Activated T-cell treated with anti-CD3 and anti-CD28 coated beads for 1 hour (primary cell): ENCODE measurements at places on chromosomes 11 and 22.

DNA sequence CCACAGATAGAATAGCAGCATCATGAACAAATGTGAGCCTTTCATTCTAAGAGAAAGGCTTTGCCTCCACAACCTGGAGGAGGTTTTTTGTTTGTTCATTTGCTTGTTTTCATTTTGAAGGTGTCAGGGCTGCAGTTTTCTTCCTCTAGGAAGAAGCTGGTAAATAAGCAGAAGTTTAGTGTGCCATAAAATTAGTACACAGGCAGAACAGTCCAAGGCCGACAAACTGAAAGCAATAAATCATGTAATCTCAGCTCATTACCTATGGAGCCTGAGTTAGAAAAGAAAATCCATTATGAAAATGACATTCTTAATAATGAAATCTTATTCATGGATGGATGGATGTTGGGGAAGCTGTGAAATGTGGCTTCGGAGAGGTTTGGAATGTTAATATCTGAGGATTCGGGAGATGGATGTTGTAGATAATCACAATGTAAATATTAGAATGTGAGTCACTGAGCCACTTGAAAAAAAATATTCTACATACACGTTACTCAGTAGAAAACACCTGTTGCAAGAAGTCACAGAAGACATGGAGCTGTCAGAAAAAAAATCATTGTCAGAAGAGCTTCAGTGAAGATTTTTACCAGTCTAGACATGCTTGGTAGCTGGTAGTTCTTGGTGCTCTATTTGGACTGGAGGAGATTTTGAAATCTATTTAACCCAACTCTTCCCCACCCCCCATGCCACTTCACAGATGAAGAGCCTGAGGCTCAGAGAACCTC is 15.0 kb upstream of the ZDHHC13 start:
- no peak for DNase-seq

DNA sequence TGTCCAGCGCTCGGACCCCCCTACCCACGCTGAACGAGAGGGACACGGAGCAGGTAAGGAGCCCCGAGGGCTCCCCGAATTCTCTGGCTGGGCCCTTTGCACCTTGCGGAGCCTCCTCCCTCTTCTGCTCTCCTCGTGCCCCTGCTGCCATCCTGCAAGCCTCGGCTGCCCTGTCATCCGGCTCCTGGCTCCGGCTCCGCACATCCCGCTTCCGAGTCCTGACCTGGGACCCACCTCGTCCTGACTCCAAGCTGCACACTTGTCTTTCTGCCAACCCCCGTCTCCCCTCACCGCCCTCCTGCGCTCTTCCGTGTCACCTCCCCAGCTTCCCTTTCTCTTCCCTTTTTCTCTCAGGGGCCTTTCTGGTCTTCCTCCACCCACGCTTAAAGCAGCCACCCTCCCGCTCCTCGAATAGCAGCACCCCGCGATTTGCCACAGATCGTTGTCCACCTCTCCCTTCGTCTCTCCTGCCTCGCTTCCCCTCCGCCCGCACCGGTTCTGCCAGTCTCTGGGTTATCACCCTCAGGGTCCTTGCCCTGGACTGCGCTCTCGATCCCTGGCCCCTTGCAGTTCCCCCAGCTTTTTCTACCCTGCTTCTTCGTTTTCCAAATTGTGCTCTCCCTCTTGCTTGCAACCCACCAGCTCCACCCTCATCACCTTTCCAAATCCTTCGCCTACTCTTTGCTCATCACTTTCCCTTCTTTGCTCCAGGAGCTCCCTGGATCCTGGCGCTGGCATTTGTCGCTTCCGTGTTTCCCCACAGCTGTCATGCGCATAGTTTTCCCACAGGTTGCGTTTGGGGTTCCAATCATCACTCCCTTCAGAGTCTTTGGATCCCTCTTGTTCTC is 822 bp downstream of the MARK2 start:
- no peak for DNase-seq

GRCh38 chr11:73204711-73205121 is 13.4 kb upstream of the P2RY2 start:
- no peak for DNase-seq

- DNase-seq: no peak
Measured at GRCh38 chr11:468493-468892, 18.4 kb downstream of the PTDSS2 start.

GRCh38 chr11:27116684-27117083 is 76.1 kb downstream of the BBOX1 start:
- DNase-seq: no peak

DNA sequence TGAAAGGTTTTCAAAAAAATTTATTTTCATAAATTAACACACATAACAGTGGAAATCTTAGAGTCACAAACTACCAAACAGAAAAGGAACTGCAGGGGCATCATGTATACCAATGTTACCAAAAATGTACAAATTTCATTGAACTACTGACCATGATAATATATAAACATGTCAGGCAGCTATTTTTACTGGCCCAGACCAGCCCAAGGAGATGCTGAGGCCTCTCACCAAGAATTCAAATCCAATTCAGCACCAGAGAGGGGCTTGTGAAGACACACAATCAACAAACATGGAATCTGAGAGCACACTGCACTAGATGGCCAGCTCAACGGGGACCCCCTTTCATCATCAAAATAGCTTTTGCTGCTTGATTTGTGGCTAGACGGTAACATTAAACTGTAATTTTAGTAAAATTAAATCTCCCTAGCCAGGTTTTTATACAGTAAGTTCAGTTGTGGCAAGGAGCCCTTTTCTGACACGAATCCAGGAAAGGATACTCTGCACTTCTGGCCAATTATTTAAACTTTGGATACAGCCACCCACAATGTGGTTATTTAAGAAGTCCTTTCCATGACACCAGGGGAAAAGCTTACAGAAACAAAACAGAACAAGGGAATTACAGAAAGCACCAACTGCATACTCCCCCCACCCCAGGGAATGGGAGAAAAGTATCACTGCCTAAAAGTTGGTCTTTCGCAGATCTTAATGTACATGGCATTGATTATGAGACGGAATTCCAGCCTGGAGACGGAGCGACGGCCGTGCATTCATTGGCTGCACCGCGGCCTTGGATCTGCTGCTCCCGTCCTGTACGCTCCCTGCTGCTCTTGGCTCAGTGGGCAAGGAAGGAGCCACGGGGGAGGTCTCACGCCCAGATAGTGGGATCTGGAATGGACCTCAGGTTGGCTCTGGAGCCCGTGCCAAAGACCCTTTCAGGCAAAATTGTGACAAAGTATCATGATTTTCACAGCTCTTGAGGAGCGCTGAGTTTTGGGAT is 19.6 kb upstream of the PISD start:
- DNase-seq: no peak

DNA sequence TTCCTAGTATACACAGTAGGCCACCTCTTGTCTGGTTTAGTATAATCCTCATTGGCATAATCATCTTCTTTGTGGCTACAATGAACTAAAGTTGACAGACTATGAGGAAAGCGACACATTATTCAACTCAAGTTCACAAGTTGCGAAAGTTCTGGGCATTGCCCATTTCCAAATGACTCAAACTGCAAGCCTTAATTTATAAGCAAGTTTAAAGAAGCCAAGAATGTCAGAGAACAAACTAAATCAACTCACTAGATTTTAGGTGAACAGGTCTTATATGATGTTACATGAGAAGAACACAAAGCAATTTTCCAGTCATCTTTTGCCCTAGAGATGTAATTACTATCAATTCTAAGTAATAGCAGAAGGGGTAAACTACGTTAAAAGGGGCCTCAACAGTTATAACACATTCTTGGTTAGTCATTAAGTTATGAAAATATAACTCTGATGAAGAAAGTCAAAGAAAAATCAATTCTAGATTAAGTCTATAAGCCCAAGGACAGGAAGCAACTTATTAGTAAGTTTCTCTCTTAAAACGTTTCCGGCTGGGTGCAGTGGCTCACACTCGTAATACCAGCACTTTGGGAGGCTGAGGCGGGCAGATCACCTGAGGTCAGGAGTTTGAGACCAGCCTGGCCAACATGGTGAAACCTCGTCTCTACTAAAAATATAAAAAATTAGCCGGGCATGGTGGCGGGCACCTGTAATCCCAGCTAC is 21.5 kb downstream of the PICALM start:
- DNase-seq: no peak

DNA sequence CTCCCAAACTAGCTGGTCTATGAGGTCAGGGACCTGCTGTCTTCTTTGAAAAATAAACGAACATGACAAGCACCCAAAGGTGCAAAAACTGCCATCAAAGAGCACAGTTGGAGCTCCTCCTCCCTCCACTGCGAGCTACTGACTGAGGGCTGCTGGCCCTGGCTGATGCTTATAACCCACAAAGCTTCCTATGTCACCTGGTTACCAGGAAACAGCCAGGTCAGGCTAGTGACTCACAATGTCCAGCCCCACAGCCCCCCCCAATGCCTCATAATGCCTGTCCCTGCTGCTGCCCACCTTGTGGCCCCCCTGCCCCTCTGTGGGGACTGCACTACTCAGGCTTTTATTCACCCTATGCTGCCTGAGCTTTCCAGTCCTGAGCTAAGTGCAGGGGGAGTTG is at the start of gene DRICH1:
TSS of gene DRICH1 (minus strand) at position 144 of the 400 bp plus-strand sequence. CDS start 298 bp downstream, outside the sequence.
- DNase-seq: no peak

DNA sequence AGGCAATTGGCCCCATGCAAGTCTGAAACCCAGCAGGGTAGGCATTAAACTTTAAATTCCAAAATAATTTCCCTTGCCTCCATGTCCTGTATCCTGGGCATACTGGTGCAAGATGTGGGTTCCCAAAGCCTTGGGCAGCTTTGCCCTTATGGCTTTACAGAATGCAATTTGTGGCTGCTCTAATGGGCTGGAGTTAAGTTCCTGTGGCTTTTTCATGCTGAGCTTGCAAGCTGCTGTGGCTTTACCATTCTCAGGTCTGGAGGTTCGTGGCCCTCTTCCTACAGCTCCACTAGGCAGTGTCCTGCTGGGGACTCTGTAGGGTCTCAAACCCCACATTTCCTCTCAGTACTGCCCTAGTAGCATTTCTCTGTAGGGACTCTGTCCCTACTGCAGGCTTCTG is 15.0 kb upstream of the BIRC3 start:
- DNase-seq: no peak

GRCh38 chr11:59800390-59801025 is 10.1 kb downstream of the MRPL16 start:
- DNase-seq: no peak

DNA sequence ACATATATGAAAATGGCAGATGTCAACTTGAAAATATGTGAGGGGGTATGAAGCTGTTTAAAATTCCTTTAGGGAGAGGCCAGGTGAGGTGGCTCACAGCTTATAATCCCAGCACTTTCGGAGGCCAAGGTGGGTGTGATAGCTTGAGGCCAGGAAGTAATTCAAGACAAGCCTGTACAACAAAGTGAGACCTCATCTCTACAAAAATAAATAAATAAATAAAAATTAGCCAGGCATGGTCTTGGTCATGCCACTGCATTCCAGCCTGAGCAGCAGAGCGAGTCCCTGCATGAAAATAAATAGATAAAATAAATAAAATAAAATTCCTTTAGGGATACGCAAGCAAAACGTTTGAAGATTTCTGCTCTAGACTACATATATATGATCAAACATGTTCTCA is 38.1 kb upstream of the FAM181B start:
- no peak for DNase-seq

GRCh38 chr22:30017375-30018223 is 62.7 kb upstream of the HORMAD2 start:
- DNase-seq: no peak

GRCh38 chr11:36394926-36395325 is 98.8 kb downstream of the PRR5L start:
- no peak for DNase-seq

DNA sequence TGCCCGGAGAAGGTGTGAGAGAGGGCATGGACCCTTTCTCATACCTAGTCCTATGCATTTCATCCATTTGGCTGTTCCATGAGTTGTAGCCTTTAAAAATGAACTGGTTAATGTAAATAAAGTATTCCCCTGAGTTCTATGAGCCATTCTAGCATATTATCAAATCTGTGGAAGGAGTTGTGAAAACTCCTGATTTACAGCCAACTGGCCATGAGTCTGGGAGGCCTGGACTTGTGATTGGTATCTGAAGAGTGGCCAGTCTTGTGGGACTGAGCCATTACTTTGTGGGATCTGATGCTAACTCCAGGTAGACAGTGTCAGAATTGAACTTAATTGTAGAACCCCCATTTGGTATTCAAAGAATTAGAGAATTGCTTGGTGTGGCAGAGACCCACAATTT is 48.4 kb downstream of the FAM118A start:
- no peak for DNase-seq

- no peak for DNase-seq
Measured at GRCh38 chr22:24969560-24970301, 17.2 kb downstream of the KIAA1671 start.

GRCh38 chr11:123841174-123841573 is 35.0 kb upstream of the OR6M1 start:
- no peak for DNase-seq

GRCh38 chr22:47372596-47373385 is 610.3 kb downstream of the TBC1D22A start:
- no peak for DNase-seq

GRCh38 chr11:92703449-92703830 is 266.0 kb upstream of the MTNR1B start:
- no peak for DNase-seq

DNA sequence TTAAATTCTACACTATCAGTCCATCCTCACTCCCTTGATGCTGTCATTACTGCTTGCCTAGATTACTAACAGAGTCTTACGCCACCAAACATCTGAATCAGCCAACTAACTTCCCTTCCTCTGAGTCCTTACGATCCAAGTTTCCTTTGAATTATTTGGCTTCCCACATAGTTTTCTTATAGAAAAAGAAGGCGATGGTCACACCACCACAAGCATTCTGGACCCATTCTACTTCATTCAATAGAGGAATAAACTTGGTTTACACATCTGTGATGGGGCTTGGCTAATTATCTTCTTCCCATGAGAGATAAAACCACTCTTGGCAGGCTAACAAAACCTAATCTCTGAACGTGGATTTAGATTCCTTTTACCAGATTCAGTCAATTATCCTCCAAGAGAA is 35.0 kb downstream of the INTS4 start:
- no peak for DNase-seq

DNA sequence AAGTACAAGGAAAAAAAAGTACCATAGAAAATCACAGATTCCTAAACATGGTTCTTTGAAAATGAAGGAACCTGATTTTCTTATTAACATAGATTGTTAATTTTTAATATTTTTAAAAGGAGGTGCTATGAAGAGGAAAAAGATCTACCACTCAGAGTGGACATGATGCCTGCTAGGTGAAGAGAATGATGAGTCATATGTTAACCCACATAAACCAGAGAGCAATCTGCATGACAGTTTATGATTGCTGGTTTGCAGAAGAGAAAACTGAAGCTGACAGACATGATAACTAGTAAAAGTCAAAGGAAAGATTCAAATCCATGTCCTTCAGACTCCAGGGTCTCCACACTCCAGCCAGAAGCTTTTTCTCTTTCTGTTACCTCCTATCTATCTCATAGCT is 1231.7 kb downstream of the LRRC4C start:
- DNase-seq: no peak

GRCh38 chr11:1946812-1947484 is at the start of gene MRPL23:
TSS of gene MRPL23 (plus strand) at chr11:1947332. CDS start at chr11:1947363, 31 bp downstream.
- peak; percentile 16 for DNase-seq

- DNase-seq: no peak
Measured at GRCh38 chr11:86459682-86460460, 85.2 kb downstream of the CCDC81 start.

DNA sequence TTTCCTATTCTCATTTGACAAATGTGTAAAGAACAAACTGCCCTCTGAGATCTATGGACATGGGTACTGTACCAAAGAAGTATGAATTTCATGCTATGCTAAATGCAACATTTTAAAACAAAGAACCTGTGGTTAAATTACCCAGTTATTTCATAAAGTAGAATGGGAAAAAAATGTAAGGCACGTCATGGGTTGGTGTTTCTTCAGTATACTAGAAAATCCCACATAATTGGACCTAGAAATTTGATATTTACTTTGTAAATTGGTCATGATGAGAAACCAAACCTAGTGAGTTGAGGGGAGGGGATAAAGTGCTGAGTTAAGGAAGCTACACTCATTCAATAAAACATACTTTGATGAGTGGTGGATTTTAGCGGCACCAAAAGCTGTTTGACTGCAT is 104.1 kb downstream of the ALX4 start:
- no peak for DNase-seq
